NCI-H2081 treated with DMSO at 0.1 percent for 48 hours (cell line): ENCODE measurements at places on chromosomes 13 and 19.

DNA sequence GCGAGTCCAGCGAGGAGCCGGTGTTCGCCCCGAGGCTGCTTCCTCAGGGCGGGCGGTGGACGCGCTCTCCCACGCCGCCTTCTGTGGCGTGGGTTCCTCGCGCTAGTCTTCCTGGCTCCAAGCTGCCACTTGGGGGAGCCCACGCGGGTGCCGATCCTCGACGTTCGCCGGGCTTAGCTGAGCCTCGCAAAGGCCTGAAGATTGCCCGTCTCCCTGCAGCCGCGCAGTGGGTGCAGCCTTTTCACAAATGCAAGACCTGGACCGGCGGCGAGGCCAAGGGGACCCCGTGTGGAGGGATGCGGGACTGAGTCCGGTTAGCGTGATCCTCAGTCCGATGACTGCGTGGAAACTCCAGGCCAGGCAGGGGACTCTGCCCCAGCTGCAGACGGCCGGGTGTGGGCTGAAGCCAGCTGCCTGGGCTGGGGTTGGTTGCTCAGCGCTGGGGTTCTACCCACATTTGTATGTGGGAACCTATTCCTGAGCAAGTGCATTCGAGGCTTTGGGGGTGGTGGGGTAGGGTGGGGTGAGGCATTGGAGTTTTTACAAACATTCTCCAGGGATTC is 16.6 kb upstream of the LRP3 start:
- DNase-seq = no peak

DNA sequence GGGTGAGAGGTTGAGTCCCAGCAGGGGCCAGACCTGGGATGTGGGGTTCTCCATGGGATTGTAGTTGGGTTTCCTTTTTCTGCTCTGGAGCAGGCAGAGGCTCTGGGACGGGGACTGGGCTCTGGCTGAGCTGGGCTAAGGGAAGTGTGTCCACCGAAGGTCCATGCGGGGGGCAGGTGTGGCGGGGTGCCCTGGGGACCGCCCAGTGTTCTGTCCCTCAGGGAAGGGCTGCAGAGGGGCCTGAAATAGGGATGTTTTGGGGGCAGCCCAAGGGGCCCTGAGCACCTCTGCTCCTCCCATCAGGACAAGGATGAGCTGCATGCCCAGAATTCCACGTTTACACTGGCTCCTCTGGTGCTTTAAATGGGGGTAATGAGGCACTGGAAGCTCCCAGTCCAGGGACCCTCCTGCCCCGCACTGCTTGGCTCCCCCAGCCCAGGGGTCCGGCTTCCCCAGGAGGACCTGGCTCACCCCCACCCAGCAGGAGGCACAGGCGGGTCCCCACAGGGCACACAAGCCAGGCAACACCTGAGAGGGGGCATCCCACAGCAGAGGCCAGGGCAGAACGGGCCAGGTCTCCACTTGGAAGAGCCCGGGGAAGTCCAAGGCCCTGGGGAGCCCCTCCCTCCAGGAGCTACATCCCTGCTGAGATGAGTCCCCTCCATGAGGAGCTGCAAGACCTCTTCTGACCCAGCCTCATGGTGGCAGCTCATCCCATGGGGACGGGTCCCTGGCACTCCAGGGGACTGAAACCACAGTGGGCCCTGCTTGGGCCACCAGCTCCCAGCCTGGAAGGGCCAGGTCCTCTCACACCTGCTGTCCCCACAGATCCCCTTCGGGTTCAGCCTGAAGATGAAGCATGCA is 14.7 kb upstream of the ZNF14 start:
- DNase-seq = no peak

DNA sequence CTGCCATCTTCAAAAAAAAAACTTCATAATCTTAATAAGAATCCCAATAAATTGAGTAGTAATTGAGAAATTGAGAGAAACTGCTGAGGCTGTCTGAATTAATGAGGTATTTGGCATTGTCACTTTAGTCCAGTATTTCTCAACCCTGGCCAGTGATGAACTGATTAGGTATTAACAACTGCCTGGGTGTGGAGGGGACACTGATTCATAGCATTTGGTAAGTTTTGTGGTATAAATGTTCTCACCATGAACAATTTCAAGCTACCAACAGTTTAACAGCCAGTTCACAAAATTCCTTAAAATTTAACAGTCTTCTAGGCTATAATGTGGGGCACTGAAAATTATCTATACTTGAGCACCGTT is 18.3 kb downstream of the GPC6 start:
- no peak for DNase-seq

GRCh38 chr13:114076329-114077090 is 55.9 kb downstream of the RASA3 start:
- DNase-seq = no peak

DNA sequence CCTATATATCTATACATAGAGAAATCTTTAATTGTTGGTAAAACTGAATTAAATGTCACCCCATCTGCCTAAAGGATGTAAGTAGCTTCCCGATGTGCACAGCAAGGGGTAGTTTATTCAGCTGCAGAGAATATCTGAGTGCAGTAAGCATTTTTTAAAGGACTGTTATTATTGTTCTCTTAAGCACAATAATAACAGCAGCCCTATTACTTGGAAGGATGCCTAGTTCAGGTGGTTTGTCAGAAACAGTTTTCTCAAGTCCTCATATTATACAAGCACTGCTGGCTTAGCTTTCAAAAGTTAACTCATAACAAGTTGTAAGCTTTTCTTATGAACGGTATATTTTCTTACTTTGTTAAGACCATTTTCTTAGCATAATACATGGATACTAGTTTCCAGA is 142.6 kb downstream of the CRYL1 start:
- DNase-seq = peak; percentile 2
